ENCODE measurements at places on chromosomes 13 and 19.

DNA sequence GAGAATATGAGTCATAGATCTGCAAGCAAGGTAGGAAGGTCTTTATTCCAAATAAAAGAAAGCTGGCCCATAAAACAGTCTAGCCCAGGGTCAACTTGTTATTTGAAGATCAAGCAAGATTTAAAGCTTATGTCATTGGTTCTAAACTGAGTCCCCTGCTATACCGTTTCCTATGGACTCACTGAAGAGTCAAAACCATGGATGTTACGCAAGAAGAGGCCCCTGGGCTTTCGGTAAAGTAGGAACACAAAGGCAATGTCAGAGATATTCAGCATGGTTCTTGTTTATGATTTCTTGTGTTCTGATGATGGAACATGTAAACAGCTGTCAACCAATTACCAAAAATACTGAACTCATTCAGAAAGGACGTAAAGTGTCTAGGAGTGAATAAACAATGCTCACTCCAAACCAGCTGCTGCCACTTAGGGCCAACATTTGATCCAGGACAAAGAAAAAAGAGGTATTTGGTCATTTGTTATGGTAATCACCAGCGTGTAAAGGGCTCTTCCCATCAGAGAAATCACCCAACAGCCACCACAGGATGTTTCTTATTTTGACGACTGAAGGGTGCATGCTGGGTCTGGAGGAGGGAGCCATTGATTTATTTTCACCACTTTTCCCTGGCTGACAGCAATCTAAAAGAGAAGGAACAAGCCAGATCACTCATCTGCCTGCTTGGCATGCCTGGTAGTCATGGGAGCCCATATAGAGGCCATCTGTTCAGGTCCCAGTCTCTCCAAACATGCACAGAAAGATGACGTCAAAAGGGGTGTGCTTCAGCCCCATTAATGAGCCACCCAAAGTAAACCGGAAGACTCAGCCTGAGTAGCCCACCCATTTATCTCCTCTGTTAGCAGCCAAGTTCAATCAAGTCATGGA lies 68.3 kb downstream of the FGF14 start:
- DNase-seq, result no peak

DNA sequence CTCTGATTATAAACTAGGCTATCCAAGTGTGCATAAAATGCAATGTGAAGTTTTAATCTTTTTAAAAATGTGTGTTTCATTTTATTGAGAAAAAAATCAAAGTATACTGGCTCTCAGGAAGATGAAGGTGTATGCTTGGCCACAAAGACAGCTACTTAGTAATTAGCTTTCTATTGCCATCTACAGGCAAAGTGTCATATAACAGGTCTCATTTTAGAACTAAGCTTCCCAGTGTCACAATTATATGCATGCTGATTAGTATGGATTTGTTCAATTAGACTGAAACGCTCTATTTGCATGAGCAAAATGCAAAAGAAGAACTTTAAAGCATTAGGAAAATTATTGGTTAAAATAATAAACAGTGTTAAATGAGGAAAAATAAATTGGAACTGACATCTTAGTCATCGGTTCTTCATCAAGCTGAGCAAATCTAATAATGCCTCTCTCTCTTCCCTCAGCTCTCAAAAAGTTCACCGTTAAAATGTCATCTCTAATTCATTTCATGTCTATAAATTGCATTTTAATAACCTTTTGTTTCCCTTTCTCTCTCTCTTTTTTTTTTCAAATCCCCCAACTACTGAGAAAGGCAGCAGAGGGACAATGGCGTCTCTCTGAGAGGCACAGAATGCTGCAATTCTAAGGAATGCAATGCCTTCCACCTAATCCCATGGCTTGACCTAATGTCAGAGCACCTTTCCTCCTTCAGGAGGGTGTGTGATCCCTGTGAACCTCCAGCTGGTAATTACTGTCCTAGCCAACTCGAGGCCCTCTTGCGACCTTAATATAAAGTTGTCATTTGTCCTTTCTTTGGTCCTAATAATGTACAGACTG lies 313.1 kb upstream of the MAB21L1 start:
- no peak for DNase-seq

DNA sequence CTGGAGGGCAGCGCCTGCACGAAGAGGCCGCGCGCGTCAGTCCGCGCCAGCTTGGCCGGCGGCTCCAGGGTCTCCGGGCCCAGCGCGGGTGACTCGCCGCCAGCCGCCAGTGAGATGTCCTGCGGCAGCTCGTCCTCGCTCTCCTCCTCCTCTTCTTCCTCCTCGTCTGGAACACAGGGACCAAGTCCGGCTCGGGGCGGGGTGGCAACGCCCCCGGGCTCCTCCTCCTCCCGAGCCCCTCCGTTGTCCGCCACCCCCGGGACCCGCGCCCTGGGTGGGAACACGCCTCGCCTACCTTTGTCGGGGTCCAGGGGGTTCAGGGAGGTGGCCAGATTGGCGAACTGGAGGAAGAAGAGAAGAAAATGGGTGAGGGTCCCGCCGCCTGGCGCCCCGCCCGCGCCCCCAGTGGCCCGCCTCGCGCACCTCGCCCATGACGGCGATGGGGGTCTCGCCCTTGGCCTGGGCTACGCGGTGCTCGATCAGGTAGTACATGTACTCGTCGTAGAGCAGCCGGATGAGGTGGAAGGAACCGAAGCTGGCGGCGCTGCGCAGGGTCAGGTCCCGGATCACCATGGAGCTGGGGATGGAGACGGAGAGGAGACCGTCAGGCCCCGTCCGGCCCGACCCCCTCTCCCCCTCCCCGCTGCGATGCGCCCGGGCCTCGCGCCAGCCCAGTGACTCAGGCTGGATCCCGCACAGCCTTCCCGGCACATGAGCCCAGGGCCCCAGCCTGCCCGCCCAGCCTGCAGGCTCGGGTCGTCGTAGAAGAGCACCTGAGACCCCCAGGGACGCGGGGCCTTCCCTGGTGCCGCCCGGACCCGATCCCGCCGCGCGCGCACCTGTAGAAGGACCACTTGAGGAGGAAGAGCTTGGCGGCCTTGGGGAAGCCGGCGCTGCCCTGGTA lies 10.6 kb downstream of the DCAF15 start:
- DNase-seq, result no peak

DNA sequence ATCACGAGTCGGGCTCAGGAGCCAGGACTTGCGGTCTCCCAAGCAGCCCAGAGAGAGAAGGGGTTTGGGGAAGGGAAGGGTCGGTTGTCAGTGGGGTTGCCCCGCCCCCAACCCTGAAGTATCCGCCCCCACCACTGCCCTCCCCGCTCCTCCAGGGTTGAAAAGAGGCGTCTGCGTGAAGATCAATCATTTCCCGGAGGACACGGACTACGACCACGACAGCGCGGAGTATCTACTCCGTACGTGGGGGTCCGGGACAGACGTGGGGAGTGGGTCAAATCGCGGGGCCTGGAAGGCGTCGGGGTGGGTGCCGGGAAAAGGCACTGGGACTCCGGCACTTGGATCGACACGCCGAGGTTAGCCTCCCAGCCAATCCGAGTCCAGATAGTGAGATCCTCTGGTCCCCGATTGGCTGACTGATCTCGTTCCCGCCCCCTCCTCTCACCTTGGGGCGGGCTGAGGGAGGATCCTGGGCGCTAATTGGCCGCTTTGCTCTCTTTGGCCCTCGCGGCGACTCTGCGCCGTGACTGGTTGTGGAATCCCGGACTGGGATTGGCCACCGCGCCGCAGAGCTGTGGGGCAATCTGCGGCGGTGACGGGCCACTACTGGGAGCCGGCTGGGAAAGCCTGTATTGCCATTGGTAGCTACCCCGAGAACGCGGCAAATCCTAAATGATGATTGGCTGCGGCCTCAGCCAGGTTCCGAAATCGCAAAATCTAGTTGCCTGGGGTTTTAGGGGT lies 13.3 kb upstream of the CACNG6 start:
- no peak for DNase-seq

GRCh38 chr19:6374711-6375410 lies 872 bp downstream of the PSPN start:
- no peak for DNase-seq

GRCh38 chr13:112771139-112771876 lies 81.5 kb downstream of the ATP11A start:
- DNase-seq, result no peak

DNA sequence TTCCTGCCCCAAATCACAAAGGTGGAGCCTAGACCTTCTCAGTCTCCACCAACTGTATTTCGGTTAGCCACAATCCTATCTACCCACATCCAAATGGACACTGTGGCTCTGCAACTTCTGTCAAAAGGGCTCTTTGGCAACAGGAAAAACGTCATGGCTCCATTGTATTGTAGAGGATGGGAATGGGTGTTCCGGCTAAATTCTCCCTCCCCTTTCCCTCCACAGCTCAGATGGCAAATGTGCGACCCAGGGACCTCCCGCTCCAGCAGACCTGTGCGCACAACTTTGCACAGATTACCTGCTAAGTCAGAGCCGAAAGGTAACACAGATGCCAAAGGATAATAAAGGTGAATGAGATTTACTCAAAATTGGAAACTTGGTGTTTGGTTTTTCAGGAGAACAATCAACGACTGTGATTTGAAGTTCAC lies 968 bp upstream of the KL start:
- no peak for DNase-seq

DNA sequence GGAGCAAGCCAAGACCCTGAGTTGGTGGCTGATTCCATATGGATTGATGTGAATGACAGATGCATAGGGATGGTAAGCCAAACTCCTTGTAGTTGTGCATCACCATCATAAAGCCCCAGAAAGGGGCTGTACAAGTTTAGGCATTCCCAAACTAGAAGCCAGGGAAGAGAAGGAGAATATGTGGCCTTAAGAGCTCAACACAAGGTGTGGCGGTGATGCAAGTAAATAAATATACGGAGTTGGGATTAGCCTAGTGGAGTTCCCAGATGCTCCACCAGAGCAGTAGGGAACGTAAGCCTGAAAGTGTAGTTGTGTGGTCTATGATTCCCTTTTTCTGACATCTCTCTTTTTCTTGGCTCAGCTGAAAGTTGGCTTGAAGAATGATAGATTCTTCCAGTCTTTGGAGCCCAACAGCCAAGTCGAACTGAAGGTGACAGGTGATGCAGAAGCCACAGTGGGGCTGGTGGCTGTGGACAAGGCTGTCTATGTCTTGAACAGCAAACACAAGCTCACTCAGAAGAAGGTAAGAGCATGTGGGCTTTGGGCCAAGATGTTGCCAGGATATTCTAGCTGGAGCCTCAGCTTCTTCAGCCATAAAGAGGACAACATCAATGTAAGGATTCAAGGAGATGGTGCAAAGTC lies 30.1 kb downstream of the RDH8 start:
- DNase-seq, result no peak
